Ureter (tissue), 1 donor: ENCODE measurements at places on chromosomes 7 and 10. TPM values are rescaled to one million over a fixed set of nuclear protein-coding genes. Genes with fewer than 3 reads are reported as not detected.
A peak's percentile ranks its signal among the peaks of the same experiment; 100 is the strongest.

GRCh38 chr7:4706384-4707216 is 24.5 kb downstream of the FOXK1 start:
- no peak for DNase-seq

DNA sequence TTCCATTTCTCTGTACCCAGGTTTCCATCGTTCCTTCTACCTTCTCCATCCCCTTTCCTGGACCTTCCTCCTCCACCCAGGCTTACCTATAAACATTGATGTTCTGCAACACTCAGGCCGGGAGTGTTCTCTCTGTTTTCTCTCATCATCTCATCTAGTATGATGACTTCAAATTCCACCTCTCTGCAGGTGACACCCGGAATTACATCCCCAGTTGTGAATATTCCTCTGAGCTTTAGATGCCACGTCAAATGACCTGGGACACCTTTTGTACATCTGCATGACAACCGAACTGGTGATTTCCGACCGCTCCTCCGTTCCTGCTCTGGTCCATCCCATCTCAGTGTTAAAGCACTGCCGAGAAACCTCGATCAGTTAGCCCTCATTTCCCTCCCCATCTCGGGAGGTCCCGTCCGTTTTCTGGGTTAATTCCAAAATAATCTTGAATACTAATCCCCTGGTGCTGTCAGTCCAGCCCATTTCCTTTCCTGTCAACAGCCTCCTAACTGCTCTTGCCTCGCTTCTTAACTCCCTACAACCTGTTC is 76.7 kb upstream of the SAMD8 start:
- DNase-seq = no peak

Gene WEE2
- total RNA-seq = not detected

Gene GDF10
- total RNA-seq = 1.5 TPM

- no peak for DNase-seq
Measured at GRCh38 chr10:12484941-12485805, 135.8 kb downstream of the CAMK1D start.

GRCh38 chr10:122302315-122302714 is 31.2 kb downstream of the BTBD16 start:
- DNase-seq = no peak

Gene LRRTM3
- 0.13 TPM for total RNA-seq

Gene DNAJC12
- 1.8 TPM for total RNA-seq

GRCh38 chr10:34647160-34647559 is 167.9 kb downstream of the PARD3 start:
- DNase-seq = peak; percentile 7

- DNase-seq = no peak
Measured at GRCh38 chr7:75819711-75820110, 6.1 kb upstream of the CCL24 start.

GRCh38 chr10:112607506-112607905 is 160.5 kb downstream of the VTI1A start:
- no peak for DNase-seq

DNA sequence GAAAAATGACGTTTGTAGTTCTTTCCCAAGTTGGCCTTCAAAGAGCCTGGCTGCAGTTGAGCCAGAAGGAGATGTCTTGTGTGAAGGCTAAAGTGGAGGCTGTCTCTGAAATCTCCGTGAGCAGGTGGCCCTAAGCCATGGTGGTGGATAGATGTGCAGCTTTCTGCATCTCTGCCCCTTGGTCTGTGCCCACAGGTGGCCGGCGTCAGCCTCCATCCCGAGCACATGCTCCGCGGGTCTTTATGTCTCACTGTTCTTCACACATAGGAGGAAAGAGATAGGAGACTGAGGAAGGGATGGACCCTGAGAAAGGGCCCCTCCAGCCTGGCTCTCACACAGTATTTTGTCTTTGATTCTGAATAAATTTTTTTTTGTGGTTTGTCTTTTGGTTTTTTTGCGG is 30.3 kb upstream of the SLC26A4 start:
- no peak for DNase-seq

DNA sequence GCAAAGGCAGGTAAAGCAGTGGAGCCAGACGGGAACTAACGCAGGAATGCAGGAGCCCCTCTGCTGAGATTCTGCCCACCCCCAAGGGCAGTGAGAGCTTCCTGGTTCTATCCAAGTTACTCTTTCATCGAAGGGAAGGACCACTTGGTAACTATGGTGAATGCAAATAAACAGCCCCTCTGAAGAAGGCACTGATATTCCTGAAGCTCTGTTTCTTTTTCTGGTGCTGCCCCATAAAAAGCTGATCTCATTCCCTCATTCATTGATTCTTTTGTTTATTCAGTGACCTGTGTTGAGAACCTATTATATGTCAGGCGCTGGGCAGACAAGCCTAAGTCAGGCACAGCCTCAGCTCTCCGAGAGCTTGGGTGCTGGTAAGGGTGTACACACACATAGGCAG is 217.3 kb downstream of the SNX10 start:
- no peak for DNase-seq

Gene GBX1
- total RNA-seq = not detected

DNA sequence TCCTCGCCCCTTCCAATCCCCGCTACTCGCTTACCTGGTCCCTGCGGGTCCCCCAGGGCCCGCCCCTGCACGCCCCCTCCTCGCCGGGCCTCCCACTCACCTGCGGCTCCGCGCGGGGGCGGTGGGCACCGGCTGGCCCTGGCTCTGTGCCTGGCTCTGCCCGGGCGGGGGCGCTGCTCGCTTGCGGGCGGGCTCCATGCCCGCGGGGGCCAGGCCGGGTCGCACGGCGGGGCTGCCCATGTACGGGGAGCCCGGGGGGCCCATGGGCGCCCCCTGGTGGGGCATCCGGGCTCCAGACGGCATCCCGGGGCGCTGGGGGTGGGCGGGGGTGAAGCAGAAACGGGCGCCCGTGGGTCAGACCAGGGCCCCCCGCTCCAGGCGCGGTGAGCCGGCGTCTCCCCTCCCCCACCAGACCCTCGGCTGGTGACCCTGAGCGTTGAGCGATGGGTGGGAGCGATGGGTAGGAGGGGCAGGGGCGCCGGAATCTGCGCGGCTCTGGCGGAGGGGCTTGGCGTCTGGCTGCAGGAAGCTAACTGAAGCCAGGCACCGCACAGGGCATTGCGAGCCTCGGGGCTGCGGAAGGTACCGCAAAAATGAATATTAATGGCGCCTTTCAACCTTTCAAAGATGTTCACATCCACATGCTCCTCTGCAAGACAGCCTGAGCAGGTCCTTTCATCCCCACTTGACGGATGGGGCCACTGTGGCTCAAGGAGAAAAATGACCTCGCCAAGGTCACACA is 3.0 kb downstream of the SMARCD3 start:
- no peak for DNase-seq

- no peak for DNase-seq
Measured at GRCh38 chr7:28529755-28530154, 117.4 kb downstream of the CREB5 start.

Gene ADIRF
- total RNA-seq = 790 TPM

Gene DPCD
- total RNA-seq = 18.0 TPM

GRCh38 chr7:130912082-130912861 is 178.3 kb upstream of the KLF14 start:
- DNase-seq = no peak

DNA sequence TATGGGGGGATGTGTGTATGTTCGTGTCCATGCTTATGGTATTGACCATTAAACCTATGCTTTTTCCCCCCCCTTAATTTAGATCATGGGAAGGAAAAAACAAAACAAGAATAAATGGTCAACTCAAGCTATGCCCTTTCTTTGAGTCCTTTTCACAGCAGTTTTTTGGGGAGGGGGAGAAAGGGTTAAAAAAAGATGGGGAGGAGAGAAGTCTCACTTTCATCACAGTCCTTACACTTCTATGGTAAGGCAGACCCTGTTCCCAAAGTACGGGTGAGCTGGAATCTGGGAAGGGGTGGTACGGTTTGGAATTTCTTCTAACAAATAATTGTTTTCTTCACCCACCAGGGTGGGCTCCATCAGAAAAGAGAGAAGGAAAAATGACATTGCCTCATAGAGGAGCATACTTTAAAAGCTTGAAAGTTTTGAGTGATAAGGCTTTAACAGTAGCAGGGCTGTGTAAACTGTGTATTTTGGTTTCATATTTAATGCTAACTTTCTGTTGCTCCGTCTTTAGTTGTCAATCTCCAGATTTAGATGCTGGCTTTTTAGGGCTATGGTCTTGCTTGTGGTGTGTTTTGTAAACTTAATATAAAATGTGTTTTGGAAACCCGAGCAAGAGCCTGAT is 180.1 kb downstream of the TCF7L2 start:
- DNase-seq = no peak

DNA sequence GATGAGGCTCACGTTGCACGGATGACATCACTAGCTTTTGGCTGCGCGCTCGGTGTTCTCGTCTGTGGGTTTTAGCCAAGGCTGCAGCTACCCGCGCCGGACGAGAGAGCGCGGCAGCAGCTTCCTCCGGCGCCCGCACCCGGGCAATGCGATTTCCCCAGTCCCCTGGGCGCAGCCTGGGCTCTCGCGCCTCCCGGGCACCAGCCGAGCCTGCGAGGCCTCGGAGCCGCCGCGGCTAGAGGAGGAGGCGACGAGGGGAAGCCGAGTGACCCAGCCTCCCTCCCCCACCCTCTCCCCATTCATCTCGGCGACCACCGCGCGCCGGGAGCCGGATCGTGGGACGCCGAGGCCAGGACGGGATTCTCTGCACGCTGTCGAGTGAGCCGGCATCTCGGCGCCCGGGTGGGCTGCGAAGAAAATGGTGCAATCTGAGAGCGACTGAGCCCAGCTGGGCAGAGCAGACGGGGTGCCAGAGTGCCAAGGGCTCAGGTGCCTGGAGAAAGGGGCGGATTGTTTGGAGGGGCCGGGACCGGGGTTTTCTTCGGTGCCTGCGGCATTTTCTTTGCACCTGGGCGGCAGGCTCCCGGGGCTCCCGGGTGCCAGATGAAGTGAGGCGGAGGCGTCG is 1.2 kb upstream of the TMEM178B start:
- DNase-seq = peak; percentile 57

Gene RBP3
- total RNA-seq = not detected

GRCh38 chr10:87642486-87642885 is 17.2 kb upstream of the PAPSS2 start:
- no peak for DNase-seq

Gene DEPP1
- 62.7 TPM for total RNA-seq

Gene ACSL5
- total RNA-seq = 117 TPM

Gene GDF2
- total RNA-seq = not detected

GRCh38 chr10:66625709-66626590 is 299.9 kb upstream of the LRRTM3 start:
- DNase-seq = no peak

- DNase-seq = no peak
Measured at GRCh38 chr10:110612087-110612486, 32.0 kb upstream of the RBM20 start.

DNA sequence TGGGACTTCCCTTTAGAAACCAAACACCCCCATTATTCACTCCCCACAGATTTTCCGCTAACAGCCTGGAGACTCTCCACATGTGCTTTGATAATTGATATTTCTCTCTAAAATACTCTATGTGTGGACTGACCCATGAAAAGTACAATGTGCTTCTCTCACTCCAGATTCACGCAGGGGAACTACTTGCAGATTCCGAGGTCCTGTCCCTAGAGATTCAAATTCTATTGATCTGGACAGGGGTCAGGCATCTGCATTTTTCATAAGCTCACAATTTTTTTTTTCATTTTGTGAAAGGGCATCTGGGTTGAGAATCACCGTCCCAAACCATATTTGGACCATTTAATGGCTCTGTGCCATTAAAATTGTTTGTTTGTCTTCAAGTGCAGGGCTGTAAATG is 98.7 kb downstream of the CALCR start:
- DNase-seq = no peak

GRCh38 chr7:105015390-105015965 is 1.5 kb downstream of the KMT2E start:
- DNase-seq = no peak

Gene TAS2R40
- not detected for total RNA-seq

DNA sequence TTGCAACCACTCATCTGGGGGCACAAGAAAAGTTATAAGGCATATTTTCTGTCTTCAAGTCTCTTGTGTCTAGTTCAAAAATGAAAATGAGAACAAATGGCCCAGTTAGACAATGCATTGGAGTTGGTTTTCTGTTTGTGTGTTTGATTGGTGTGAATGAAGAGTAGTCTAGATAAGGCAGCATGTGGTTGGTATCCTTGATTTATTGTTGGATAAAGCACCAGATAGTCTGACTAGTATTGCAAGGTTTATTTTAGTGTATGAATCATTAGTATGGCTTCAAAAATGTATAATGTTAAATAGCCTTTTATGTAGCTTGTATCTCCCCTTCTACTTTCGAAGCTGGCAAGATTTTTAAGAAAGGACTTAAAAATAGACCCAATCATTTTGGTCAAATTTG is 237.3 kb downstream of the CDK14 start:
- no peak for DNase-seq

Gene BLNK
- total RNA-seq = 56.4 TPM

DNA sequence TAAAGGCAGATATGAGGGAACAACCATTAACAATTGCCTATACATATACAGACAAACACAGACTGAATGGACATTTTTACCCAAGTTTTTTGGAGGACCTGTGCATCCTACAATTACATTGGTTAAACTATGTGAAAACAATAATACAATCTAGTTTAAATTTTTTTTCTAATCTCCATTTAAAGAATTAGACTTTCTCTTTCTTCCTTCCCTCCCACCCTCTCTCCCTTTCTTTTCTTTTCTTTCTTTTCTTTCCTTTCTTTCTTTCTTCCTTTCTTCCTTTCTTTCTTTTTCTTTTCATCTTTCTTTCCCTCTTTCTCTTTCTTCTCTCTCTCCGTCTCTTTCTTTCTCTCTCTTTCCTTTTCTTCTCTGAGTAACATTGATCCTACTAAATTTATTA is 183.7 kb downstream of the HDAC9 start:
- no peak for DNase-seq

GRCh38 chr7:65239707-65240352 is 133.8 kb upstream of the ZNF92 start:
- DNase-seq = no peak

GRCh38 chr7:73851410-73852338 is 9.3 kb upstream of the TMEM270 start:
- DNase-seq = no peak
